Stimulated activated CD4-positive, alpha-beta T cell treated with anti-CD3 and anti-CD28 coated beads, Interleukin-4, amount 100 ng/mL, for 4 hours (primary cell): ENCODE measurements at places on chromosomes 5 and 9.

DNA sequence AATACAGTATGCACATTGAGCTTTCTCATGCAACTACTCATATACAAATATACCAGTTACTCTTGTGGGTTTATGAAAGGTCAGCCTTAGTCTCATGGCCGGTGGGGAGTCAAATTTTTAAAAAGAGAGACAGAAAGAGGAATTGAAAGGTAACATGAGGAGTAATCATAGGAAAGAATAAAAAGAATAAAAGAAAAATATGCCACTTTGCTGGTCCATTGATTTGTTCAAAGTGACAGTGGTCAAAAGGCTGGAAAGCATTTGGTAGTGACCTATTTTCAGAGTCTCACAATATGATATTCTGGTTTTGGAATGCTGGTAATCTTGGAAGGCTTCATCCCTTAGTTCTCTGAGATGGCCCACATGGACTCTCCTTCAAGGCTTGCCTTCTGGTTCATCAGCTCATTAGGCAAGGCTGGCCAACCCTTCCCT is 67.0 kb downstream of the ZNF366 start:
- DNase-seq: no peak

DNA sequence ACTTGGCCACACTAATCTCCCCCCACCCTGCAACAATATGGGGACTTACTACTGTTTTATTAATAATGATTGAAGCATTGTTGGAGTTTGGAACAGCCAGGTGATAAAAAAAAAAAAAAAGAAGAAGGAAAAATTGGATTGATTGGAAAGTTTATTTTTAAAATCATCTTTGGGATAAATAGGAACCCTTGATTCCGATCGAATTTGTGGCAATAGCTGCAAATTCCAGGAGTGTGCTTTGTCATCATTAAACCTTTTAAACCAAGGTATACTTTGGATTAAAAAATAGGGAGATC is 907 bp upstream of the NR2F1 start:
- no peak for DNase-seq

DNA sequence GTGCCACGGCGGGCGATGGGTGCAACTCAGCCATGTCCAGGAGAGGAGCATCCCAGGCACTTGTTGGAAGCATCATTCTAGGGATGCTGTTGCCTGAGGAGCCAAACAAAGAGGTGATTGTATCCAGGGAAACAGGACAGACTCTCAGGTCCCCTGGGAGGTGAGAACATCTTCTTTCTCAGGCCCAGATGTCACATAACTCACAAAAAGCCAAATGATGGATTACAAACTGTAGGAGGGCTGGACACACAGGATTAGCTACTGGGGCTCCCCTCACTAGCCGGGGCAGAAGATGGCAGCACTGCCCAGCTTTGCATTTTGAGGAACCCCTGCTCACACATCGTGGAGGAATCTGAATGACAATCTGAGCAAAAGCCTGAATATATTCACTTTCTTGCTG is 64.7 kb upstream of the NFIL3 start:
- DNase-seq: no peak

DNA sequence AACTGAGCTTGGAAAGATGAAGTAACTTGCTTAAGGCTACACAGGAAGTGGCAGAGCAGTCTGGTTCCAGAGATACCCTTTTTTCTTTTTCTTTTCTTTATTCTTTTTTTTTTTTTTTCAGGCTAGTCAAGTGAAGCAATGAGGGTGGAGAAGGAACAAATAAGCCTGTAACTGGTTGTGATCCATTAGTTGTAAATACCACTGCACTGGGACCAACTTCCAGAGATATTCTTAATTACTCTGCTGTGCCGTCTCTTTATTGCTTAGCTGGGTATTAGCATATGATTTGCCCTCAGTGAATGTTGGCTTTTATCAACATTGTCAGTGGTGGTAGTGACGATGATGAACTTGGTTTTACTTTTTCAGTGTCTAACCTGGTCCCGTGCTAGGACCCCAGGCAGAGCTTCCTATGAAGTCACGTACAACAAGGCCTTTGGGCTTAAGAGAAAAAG is 26.7 kb downstream of the LNPEP start:
- no peak for DNase-seq

- DNase-seq: no peak
These were observed 3.1 kb downstream of the FGD3 start for GRCh38 chr9:92950359-92950955.

DNA sequence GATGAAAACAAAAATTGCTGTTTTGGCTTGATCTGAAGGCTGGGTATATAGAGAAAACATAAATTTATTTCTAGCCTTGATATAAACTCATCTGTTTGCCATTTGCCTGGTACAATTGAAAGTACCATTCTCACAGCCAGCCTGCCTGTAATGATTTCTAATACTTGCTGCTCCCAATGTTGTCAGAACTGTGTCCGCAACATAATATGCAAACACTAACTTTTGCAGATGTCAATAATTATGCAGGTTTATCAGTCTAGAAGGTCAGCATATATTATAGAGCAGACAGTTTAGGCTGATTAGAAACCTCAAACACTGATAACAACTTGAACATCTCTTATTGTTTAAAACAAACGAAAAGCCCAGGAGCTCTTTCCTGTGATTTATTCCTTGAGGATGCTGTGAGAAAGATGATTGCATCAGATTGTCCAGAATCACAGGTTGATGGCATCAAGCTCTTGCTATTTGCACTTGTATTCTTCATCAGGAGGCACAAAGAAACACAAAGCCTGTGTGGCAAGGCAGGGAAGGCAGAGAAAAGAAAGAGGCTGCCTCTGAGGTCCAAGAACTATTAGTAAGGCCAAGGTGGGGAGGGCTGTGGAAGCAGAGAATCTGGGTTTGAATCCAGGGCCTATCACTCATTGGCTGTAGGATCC is 21.4 kb upstream of the HMHB1 start:
- no peak for DNase-seq
